ENCODE measurements at places on chromosomes 16 and 17.

GRCh38 chr17:33290253-33290652 is 2.8 kb downstream of the ASIC2 start:
- ATAC-seq, result no peak

GRCh38 chr17:34710226-34710625 is 130.8 kb downstream of the TMEM132E start:
- no peak for ATAC-seq

- ATAC-seq, result no peak
These were observed 8.3 kb downstream of the NUP93 start for GRCh38 chr16:56738221-56738620.

DNA sequence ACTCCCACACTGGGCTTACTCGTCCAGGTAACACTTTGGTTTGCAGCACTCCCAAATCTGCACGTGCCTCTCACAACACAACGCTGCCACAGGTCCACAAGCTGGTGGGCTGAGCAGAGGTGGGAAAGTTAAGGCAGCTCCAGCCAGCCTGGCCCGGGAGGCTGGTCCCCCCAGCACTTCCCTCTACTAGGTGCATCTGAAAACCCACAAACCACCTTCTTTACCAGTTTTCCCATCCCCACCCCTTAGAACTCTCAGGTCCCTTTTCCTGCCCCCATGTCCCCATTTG is 1.4 kb upstream of the GAA start:
- no peak for ATAC-seq

DNA sequence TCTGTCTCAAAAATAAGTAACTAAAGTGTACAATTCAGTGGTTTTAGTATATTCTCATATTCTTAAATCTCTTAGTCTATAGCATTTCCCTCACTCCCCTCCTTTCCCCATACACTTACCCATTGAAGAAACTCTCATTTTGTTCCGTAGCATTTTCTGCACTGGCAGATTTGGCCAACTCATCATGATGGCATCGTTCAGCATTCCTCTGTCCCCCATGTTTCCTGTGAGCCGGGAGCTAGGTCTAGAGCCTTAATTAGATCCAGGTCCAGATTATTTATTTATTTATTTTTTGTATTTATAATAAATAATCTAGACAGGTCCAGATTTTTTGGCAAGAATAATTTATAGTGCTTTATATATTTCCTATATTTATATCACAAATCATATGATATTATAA is 31.0 kb downstream of the HEATR3 start:
- ATAC-seq, result no peak

- ATAC-seq, result no peak
These were observed 2.9 kb upstream of the DOK4 start for GRCh38 chr16:57489229-57489628.

GRCh38 chr16:13344001-13344400 is 442.6 kb downstream of the SHISA9 start:
- no peak for ATAC-seq

- ATAC-seq, result no peak
These were observed 329.4 kb upstream of the CDH5 start for GRCh38 chr16:66036793-66037715.

- no peak for ATAC-seq
These were observed 468.1 kb downstream of the SOX9 start for GRCh38 chr17:72588961-72589360.

DNA sequence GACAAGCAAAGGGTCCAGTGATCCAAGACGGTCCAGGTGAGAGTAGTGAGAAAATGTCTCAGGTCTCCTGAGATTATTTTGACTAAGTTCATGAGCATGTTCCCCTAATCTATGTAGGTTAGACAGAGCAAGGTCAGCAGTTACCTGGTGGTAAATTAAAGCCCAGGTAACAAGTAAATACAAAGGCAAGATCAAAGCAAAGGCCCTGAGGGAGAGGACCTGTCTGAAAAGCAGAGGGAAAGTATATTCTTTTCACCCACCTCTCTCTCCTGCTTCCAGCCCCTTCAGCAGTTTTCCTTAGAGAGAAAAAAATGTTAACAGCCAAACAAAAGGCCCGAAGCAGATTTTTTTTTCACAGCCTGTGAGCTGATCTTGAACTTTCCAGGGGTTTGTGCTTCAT is 302.7 kb downstream of the MAP2K6 start:
- no peak for ATAC-seq

DNA sequence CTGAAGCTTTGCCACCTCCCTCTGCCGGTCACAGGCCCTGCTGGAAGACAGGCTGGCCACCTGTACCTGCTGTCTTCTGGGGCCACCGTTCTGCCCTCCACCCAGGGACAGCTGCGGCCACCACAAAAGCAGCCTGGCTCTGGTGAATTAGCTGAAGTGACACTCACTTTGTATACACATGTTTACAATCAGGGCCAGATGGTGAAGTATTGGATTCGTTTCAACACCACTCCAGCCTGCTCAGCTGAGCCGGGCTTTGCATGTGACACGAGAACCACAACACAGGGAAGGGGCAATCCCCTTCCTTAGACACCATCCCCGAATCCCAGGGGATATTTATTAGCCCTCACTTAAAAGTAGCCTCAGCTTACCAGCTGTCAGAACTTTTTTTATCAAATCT is 191.5 kb upstream of the RPL38 start:
- no peak for ATAC-seq

DNA sequence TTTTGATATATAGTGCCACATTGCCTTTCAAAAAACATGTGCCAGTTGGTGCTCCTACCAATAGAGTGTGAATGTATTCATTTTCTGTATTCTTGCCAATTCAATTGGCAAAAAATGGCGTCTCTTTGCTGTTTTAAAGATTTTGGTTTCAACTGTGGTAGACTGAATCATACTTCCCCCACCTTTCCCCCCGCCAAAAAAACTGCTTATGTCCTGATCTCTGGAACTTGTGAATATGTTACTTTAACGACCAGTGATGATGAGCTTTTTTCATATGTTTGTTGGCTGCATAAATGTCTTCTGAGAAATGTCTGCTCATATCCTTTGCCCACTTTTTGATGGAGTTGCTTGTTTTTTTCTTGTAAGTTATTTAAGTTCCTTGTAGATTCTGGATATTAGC is 325.1 kb upstream of the KCNJ16 start:
- no peak for ATAC-seq

- ATAC-seq, result no peak
These were observed 489.8 kb downstream of the NPIPA7 start for GRCh38 chr16:16868727-16869126.

DNA sequence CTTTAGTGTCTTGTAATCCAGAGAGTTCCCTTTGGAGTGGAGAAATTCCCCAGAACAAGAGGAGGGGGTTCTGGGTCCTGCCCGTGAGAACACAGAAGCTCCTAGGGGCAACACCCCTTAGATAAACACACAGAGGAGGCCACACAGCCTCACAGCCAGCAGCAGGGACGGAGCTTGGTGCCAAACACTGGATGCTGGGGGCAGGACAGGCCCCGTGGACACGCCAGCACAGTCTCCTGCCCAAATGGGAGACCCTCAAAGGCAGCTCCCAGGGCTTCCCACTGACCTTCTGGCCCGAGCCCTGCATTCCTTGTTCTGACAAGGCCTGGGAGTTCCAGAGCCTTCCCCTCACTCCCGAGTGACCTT is 31.8 kb upstream of the JPH3 start:
- ATAC-seq, result no peak

GRCh38 chr17:65102788-65103187 is 34.4 kb upstream of the RGS9 start:
- no peak for ATAC-seq

GRCh38 chr17:3893003-3893719 is at the start of gene CAMKK1:
TSS of gene CAMKK1 (minus strand) at chr17:3893053. CDS start at chr17:3885687, 7,366 bp downstream.
- peak; percentile 90 for ATAC-seq

- ATAC-seq, result no peak
These were observed 2.0 kb upstream of the GLIS2 start for GRCh38 chr16:4313563-4314531.

DNA sequence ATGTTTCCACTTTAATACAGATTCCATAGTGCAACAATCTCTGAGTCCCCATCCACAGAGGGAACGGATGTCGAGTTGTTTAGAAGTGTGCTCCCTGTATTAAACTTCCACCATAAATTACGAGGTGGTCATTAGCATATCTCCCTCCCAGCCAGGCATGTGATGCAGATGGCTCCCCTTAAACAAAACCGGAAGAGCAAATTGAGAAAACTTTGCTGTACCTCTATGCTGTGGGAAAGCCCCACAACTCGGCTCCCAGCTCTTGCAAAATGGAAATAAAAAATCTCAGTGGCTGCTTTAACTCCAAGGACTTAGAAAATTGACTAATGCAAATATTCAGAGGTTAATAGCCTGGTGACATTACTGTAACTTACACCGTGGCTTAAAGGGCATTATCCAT is 290.9 kb downstream of the MAF start:
- no peak for ATAC-seq

DNA sequence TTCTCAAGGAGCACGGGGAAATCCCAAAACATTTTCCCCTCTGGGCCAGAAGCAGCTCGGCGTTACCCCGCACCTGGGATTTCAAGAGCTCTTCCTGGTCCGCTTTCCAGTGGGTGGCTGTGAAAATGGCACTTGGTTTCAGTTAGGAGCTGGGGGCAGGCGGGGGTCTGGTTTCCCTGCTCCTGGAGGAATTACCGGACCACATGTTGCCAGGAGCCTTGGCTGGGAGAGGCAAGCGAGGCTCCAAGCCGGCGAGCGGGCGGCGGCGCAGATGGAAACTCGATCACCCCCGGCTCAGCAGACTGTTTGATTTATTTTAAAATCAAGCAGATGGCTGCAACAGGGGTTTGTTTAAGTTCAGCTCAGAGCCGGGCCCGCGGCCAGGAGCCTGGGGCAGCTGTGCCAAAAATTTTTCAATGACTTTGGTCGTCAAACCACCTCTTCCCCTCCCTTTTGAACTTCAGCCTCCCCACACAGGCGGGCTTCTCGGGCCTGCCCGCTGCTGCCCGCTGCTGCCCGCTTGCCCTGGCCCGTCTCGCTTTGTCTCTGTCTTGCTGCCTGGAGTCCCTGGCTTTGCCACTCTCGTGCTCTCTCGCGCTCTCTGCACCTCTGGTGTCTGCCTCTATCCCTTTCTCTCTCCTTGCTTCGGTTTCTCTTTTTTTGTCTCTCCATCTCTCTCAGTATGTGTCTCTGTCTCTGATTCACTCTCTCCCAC is 108.0 kb upstream of the CIBAR2 start:
- ATAC-seq, result no peak

All from activated CD4-positive, CD25-positive, alpha-beta regulatory T cell treated with anti-CD3 and anti-CD28 coated beads, Interleukin-2, amount 50 U/mL, for 24 hours (primary cell).